ENCODE measurements at places on chromosomes 7 and 10. TPM values are rescaled to one million over a fixed set of nuclear protein-coding genes. Genes with fewer than 3 reads are reported as not detected.

DNA sequence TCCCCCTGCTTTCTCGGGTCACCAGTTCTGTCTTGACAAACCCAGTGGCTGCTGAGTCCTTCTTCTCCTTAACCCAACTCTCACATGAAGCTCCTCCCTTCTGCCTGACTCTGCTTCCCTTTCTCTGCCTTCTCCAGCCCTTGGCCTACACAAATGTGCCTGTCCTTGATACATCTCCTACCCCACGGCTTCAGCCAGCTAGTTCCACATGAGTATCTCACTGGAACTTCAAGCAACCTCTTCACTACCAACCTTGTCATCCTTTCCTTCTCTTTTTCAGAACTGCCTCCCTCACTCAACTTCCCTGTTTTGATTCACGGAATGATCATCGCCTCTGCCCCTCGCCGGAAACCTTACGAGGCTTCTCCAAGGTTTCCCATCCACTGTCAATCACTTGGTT, 55.9 kb downstream of the PDIA4 start:
- no peak for ATAC-seq

- no peak for ATAC-seq
Observed at GRCh38 chr7:4805110-4805983, 29.9 kb downstream of the AP5Z1 start.

DNA sequence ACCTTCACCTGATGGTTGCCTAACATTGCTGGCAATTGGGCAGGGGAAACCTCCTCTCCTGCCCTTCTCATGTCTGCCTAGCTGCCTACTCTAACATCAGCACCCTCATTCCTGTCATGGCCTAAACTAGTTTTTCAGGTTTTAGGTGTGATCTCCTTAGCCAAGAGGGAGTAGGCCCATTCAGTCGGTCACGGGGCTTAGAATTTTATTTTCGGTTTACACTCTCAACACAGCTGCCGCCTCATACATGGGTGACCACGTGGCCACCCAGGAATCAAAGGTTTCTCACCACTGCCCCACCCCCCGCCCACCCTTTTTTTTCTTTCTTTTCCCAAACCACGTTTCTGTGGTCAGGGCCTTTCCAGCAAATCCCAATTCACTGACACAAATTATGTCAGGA, 97.2 kb downstream of the RALA start:
- ATAC-seq, result no peak

DNA sequence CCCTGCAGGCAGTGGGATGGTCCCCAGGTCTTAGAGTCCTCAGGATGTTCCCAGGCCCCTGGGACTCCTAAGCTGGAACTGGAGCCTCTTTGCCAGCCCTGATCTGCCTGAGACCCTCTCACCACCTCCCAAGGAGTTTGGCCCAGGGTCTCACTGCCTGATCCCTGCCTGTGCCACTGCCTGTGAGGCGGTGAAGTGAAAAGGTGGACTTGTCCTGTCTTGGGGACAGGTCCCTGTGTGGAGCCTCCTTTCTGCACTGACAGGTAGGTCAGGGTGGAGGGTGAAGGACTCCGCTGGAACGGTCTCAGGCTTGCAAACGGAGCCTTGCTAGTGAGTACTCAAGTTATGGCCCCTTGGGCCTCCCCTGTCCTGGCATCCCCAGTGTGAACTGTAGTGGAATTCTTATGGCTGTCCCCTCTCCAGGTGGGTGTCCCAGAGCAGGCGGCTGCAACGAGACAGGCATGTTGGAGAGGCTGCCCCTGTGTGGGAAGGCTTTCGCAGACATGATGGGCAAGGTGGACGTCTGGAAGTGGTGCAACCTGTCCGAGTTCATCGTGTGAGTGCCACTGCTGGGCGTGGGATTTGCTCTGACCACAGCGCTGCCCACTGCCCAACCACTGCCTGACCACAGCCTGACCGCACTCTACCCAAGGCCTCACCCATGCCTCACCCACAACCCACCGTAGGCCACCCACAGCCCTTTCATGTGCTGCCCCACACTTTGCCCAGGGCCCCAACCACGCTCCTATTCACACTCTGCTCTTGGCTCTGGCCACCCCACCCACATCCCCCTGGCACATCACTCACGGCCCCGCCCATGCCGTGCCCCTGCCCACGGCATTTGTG, 19.5 kb downstream of the RAMP3 start:
- ATAC-seq, result no peak

- no peak for ATAC-seq
Observed at GRCh38 chr10:130003787-130004613, 39.9 kb upstream of the EBF3 start.

CPA1 gene
- total RNA-seq, result 0.21 TPM

HOXA9 gene
- 1.3 TPM for total RNA-seq

ADRA2A gene
- 2.8 TPM for total RNA-seq

ICA1 gene
- total RNA-seq, result 76.7 TPM

All from motor neuron (in vitro differentiated cells).